ENCODE measurements at places on chromosomes 3 and 15. TPM values are rescaled to one million over a fixed set of nuclear protein-coding genes. Genes with fewer than 3 reads are reported as not detected.

DNA sequence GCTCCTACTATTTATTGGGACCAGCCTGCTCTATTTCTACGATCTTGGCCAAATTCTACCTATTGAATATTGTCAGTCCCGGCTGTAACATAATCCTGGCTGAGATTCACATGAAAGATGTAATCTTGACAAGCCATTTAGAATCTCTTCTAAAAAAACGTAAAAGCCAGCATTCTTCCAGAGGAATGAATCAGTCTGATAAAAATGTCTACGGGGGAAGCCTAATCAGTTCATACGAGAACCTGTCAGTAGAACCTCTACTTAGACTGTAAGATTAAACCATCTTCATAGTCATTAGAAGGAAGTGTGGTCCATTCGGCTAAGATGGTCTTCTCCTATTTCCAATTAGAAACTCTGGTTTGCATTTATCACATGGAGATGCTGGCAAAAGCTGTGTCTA, 147.2 kb upstream of the WNT5A start:
- no peaks in the 10 kb centered on the region for H3K27me3 ChIP-seq
- H3K36me3 ChIP-seq, result no peaks in the 10 kb centered on the region
- H3K4me1 ChIP-seq, result no peaks in the 10 kb centered on the region
- H3K27ac ChIP-seq, result no peak overlapping the region

DNA sequence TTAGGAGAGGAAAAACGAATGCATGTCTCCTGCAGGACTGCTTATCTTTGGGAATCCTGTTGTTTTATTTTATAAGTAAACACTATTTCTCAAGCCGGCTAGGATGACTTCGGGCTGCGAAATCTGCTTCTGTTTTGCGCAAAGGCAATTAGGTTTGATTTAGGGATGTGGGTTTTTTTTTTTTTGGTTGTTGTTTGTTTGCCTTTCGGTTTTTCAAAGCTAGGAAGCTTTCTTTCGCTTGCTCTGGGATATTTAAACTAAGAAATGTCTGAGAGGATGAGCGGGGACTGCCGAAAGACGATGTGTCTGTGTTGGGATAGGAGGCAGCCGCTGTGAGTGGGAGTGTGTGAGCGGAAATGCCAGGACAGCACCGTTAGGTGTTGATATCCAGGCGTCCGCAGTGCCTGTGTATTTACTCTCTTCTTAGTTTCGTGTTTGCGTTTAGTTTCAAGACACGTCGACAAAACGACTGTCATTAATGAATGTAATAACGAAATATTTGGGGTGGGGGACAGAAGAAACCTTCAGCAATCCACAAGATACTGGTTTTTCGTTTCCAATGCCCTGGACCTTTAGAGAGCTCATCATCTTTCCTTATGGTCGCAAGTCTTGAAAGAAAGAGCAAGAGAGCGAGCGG, 604 bp downstream of the ISL2 start:
- peak overlapping the region; percentile 43 for H3K4me3 ChIP-seq
- peaks cover 99% of the 10 kb centered on the region for H3K27me3 ChIP-seq
- no peak overlapping the region for H3K27ac ChIP-seq
- H3K4me1 ChIP-seq, result peaks cover 45% of the 10 kb centered on the region

DNA sequence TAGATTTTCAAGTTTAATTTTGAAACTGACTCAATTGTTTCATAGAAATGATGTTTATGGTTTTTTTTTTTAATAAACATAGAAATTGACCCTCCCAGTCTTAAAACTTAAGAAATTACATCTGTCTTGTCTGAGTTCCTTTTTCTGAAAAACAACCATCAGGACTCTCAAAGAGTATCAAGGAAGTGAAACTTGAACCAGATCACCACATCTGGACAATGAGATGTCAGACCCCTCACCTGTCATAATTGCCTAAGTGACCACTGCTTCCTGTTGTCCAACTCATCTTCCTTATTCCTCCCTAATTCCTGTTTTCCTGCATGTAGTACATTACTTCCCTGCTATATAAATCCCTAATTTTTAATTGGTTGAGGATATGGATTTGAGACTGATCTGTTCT, 441.5 kb upstream of the ARHGEF26 start:
- H3K27ac ChIP-seq, result no peak overlapping the region
- H3K27me3 ChIP-seq, result no peaks in the 10 kb centered on the region
- DNase-seq, result no peak
- no peaks in the 10 kb centered on the region for H3K4me1 ChIP-seq

DNA sequence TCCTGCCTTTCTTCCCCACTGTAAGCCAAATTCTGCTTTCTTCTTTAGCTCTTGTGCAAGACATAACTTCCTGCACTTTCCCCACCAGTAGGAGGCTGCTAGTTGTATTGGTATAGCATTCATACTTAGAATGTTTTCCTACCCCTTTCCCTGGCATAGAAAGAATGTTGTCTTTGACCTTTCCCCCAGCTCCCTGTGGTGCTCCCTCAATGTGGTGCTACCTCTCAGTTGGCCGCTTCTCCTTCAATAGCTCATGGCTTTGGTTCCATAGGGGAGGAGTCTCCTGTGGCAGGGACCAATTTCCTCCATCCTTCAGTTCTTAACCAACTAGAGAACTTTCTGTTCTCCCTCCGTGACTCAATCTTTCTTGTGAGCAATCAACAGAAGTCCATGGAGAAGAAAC, 67.5 kb upstream of the AKAP13 start:
- H3K4me3 ChIP-seq, result no peak overlapping the region
- no peaks in the 10 kb centered on the region for H3K27me3 ChIP-seq
- H3K36me3 ChIP-seq, result no peaks in the 10 kb centered on the region
- DNase-seq, result no peak
- no peak overlapping the region for H3K27ac ChIP-seq
- peaks cover under 1% of the 10 kb centered on the region for H3K4me1 ChIP-seq

- H3K27me3 ChIP-seq, result no peaks in the 10 kb centered on the region
- DNase-seq, result no peak
- no peaks in the 10 kb centered on the region for H3K4me1 ChIP-seq
- no peak overlapping the region for H3K4me3 ChIP-seq
These were observed 24.1 kb upstream of the OR5K4 start for GRCh38 chr3:98329392-98330124.

GASK1A gene
- total RNA-seq, result 1.6 TPM

OR5H2 gene
- not detected for total RNA-seq

COLQ gene
- total RNA-seq, result 0.83 TPM

GATA2 gene
- total RNA-seq, result 1.7 TPM

- H3K4me3 ChIP-seq, result no peak overlapping the region
- no peaks in the 10 kb centered on the region for H3K36me3 ChIP-seq
- H3K4me1 ChIP-seq, result peaks cover 52% of the 10 kb centered on the region
- H3K27me3 ChIP-seq, result no peaks in the 10 kb centered on the region
- no peak overlapping the region for H3K27ac ChIP-seq
These were observed 165.6 kb upstream of the CCDC54 start for GRCh38 chr3:107211608-107212007.

GRCh38 chr3:14140668-14141067, 15.8 kb downstream of the TMEM43 start:
- H3K4me1 ChIP-seq, result peaks cover 13% of the 10 kb centered on the region
- H3K36me3 ChIP-seq, result peaks cover 21% of the 10 kb centered on the region
- H3K27ac ChIP-seq, result no peak overlapping the region
- no peak overlapping the region for H3K4me3 ChIP-seq

ROBO2 gene
- 7.0 TPM for total RNA-seq

GABRB3 gene
- total RNA-seq, result 0.95 TPM

SCN11A gene
- not detected for total RNA-seq

- no peaks in the 10 kb centered on the region for H3K27me3 ChIP-seq
- H3K4me3 ChIP-seq, result no peak overlapping the region
- H3K36me3 ChIP-seq, result no peaks in the 10 kb centered on the region
- H3K27ac ChIP-seq, result no peak overlapping the region
- no peaks in the 10 kb centered on the region for H3K4me1 ChIP-seq
- no peak for DNase-seq
These were observed 49.5 kb upstream of the GABRG3 start for GRCh38 chr15:26921433-26921832.

DNA sequence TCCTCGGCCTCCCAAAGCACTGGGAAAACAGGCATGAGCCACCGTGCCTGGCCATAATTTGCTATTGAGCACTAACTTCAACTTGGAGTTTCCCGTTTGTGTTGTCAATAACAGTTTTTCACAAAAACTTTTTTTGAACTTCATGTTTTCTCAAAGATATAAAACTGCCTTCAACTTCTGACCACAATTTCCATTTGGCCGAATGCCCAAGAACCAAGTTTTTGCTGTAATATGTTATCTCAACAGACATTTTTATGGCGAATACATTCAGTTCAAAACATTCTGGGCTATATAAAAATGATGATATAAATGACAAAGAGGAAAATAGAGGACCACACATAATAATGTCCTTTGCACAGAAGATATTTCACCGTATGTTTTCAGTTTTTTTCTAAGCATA, 56.4 kb downstream of the NEDD4 start:
- no peak overlapping the region for H3K4me3 ChIP-seq
- no peaks in the 10 kb centered on the region for H3K4me1 ChIP-seq
- no peak overlapping the region for H3K27ac ChIP-seq
- no peak for DNase-seq
- H3K27me3 ChIP-seq, result no peaks in the 10 kb centered on the region

DNA sequence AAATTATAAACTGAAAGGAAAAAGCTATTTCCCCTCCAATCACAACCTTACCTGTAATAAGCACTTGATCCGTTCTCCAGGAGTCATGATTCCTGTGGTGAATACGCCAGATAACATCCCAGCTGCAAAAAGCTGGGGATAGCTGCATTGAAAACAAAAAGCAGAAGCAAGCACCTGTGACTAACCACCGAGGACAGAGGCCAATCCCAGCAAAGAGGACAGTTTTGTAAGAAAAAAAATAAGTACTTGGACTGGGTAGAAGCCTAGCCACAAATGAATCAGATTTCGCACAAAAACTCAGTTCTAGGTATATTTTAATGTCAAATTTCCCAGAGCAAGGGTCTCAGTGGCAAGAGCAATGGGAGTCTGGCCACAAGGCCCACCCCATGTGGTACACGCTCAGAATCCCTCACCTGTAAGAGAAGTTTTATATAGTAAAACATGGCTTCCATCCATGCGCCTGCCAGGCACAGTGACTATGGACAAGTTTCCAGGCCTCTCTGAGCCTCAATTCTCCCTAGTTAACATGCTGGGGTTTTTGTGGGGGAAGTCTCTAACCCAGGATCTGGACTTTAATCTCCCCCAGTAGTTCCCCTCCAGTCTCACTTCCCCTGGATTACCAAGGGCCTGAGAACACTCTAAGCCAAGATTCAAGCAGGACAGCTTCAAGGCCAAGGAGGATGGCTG, 19.2 kb downstream of the SLC25A20 start:
- no peaks in the 10 kb centered on the region for H3K36me3 ChIP-seq
- no peak overlapping the region for H3K4me3 ChIP-seq
- no peak overlapping the region for H3K27ac ChIP-seq
- no peaks in the 10 kb centered on the region for H3K4me1 ChIP-seq
- no peak for DNase-seq

DNA sequence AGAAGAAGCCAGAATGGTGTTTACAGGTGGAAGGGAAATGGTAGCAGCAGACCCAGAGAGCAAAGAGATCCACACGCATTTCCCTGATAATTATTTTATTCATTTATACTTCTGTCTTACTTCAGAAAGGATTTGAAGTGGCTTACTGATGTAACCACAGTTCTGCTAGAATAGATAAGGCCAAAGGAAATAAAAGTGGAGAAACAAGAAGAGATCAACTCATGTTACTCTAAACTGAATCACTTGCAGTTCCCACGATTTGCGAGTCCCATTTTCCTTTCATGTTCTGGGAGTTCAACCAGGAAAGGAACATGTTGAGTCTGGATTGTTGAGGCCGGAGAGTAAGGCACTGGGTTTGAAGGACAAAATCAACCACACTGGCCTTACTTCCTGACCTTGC, 151.8 kb downstream of the MYRIP start:
- H3K4me3 ChIP-seq, result no peak overlapping the region
- H3K36me3 ChIP-seq, result no peaks in the 10 kb centered on the region
- no peak for DNase-seq
- H3K4me1 ChIP-seq, result peaks cover 12% of the 10 kb centered on the region
- peak overlapping the region; percentile 65 for H3K27ac ChIP-seq

SPG21 gene
- total RNA-seq, result 41.3 TPM

DNA sequence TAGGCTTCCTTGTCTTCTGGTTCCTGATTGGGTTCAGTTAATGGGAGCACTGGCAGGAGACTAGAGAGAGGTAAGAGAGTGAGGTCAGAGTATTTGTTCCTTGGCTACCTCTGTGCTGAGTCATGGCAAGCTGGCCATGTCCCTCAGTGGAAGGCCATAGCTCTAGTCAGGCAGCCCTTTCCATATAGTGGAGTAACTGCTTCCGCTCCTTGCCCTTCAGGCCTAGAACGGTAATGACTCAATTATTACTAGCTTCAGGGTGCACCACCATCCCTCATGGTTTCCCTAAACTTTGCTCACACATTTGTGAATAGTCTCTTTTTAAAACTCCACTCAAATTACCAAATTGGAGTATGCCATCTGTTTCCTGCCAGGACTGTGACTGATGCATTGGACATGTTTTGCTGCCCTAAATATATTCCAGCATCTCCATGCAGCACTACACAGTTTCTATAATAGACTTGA, 10.5 kb upstream of the ANO10 start:
- no peak for DNase-seq
- no peaks in the 10 kb centered on the region for H3K36me3 ChIP-seq
- no peak overlapping the region for H3K27ac ChIP-seq
- no peak overlapping the region for H3K4me3 ChIP-seq
- no peaks in the 10 kb centered on the region for H3K4me1 ChIP-seq
- H3K27me3 ChIP-seq, result no peaks in the 10 kb centered on the region

DNA sequence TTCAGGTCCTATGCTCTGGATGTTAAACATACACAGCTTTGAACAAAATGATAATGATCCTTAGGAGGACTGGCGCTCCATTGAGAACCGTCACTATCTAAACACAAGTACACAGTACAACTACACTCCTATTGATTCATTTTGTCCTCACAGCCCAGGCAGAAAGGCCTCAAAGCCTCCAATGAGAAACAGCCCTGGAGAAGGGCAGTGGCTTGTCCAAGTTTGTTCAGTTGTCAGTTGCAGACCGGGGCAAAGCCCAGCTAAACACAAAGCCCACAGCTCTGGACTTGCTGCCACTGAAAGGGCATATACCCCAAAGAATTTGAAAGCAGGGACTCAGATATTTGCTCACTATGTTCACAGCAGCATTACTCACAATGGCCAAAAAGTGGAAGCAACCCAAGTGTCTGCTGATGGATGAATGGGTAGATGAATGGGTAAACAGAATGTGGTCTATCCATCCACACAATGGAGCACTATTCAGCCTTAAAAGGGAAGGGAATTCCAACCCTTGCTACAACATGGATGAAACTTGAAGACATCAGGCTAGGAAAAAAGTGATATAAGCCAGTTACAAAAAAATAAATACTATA, 34.7 kb downstream of the NUP210 start:
- H3K27me3 ChIP-seq, result no peaks in the 10 kb centered on the region
- DNase-seq, result no peak
- H3K27ac ChIP-seq, result no peak overlapping the region
- peaks cover 69% of the 10 kb centered on the region for H3K36me3 ChIP-seq

- DNase-seq, result no peak
- no peaks in the 10 kb centered on the region for H3K4me1 ChIP-seq
- no peak overlapping the region for H3K4me3 ChIP-seq
- peaks cover 15% of the 10 kb centered on the region for H3K27me3 ChIP-seq
These were observed 32.5 kb upstream of the LCTL start for GRCh38 chr15:66598095-66598815.

DNA sequence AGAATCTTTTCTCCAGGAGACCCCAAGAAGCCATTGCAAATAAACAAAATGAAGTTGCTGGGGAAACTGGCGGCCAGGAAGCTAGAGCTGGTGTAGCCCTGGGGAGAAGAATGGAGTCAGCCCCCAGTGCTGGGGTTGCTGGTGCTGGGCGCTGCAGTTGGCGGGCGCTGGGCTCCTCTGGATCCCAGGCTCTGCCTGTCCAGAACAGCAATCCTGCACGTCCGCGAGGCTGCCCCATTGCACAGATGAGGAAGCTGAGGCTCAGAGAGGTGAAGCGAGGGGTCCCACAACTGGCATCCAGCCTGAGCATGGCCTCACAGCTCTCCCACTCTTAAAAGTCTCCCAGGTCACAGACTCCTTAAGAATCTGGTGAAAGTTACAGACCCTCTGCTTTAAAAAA, 161.1 kb downstream of the OR4M2 start:
- H3K27me3 ChIP-seq, result no peaks in the 10 kb centered on the region
- H3K27ac ChIP-seq, result no peak overlapping the region
- H3K4me1 ChIP-seq, result no peaks in the 10 kb centered on the region
- no peaks in the 10 kb centered on the region for H3K36me3 ChIP-seq
